Astrocyte (in vitro differentiated cells and primary cell): ENCODE measurements at places on chromosomes 12 and 14.

DNA sequence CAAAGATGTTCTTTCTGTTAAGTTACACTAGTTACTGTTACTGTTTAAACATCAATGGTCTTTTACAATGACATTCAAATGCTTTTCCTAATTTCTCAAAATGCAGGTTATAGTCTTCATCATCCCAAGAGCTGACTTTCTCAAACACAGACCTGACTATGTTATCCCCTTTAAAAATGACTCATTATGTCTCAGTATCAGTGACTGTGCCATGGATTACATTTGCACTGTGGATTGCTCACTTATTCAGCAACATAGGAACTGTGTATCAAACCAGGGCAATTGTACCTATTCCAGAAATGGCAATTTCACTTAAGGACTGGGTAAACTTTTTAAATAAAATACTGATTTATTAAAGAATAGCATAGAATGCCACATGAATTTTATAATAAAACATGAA is 630.2 kb upstream of the NOVA1 start:
- no peak for DNase-seq

- DNase-seq: no peak
These were observed 158.0 kb downstream of the PIK3C2G start for GRCh38 chr12:18419311-18419710.

DNA sequence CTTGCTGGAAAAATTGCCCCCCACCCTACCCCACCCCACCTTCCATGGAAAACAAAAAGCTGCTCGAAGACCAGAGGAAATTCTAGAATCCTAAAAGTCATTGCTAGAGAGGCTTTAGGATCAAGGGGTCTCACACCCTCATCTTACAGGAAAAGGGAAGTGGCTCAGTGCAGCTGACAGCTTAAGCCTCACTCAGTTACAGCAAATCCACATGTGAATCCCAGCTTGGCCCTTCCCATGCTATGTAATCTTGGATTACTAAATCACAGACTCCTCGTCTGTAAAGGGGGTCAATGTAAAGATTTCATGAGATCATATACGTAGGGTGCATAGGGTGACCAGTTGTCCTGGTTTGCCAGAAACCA is 25.9 kb downstream of the CMKLR1 start:
- no peak for DNase-seq

DNA sequence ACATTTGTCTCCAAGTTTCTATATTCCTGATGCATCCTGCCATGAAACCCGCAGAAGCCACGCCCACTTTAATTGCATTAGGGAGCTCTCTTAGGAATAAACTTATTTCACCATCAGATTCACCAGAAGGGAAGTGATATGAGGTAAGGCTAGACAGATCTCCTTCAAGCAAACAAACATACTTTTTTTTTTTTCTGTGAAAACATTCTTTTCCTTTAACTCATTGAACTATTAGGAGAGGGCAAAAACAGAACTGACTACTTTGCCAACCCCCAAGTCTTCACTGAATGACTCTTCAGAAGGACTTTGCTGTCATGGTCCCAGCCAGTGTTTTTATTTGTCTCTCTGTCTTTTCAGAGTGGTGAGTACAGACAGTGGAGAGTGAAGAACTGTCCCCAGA is 48.4 kb downstream of the GTF2A1 start:
- DNase-seq: no peak

DNA sequence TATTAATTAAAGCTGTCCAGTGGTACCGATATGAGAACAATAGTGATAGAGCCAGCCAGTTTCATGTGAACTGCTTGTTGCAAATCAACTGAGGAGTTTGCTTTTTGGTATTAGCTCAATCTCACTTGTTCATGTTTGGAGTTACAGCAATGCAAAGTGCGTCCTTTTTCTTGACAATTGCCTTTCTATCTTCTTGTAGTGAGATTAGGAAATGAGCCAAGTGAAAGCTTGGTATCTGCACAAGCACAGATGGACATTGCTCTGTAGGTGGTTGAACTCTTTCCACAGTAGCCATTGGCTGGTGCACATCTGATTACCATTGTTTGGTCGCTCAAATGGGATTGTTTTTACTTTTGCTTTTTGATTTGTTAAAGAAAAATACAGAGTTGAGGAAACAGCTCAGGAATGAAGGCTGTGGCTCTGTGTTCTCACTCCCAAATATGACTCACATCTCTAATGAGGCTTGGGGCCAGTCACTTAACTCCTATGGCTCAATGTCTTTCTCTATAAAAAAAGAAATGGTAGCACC is 241.4 kb downstream of the BMP4 start:
- peak; percentile 65 for DNase-seq

DNA sequence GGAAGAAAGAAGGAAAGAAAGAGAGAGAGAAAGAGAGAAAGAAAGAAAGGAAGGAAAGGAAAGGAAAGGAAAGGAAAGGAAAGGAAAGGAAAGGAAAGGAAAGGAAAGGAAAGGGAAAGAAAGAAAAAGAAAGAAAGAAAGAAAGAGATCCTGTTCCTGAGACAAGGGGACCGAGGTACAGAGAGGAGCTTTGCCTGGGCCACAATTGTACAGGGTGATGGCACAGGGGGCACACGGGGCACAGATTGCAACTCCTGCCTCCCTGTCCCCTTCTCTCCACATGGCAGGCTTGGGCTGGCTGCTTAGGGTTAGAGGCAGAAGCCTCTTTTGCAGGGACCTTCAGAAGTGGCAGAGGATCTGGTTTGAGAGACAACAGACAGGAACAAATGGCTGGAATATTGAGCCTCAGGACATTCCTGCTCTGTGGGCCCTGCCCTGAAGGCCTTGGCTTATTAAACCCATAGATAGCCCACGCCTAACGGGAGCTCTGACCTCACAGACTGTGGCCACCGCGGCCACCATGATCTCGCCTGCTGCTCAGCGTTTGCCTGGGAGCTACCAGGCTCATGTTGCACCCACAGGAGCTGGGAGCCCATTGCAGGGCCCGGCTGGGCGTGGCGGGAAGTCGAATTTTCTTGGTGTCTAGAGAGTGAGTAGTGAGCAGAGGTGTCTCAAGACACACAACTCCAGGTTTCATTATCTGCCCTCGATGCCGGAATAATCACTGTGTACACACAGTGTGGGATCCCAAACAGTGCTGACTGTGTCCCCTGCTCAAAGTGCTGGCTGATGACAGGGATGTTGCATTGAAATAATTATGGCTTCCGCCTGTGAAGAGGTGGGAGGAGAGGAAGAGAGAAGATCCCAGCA is 147.9 kb upstream of the NCOR2 start:
- DNase-seq: peak; percentile 47

- DNase-seq: peak; percentile 31
These were observed 125.7 kb upstream of the DDHD1 start for GRCh38 chr14:53278602-53279506.

GRCh38 chr14:103562179-103562428 is 353 bp downstream of the BAG5 start:
- DNase-seq: peak; percentile 28

DNA sequence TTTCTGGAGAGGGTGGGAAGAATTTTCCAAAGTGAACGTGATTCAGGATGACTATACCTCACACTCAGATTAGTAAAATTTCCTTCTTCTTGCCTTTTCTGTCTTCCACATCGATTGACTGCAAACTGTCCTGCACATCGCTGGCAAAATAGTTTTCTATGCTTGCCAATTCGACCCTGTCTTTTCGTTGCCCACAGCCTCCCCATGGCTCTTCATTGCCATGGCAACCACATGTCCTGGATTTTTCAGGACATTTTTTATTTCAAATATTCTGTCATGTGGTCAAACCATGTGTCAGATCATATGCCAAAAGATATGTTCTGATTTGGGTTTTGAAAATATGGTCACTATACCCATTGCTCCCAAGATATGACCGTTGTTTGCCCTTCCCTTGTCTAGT is 46.9 kb upstream of the OTX2 start:
- DNase-seq: no peak

DNA sequence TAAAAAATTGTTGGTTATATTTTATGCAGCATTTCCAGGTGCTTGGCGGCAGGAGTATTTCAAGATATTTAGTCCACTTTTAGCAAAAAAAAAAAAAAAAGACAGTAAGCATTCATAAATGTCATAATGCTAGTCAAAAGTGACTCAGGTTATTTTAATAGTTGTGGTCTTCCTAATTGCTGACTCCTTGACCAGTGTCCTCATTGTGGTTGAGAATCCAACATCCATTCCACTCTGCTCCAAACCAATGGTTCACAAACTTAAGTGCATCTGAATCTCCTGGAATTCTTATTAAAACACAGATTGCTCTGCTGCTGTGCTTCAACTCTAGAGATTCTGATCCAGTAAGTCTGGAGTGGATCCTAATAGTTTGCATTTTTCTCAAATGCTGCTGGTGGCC is 71.4 kb downstream of the AKAP6 start:
- peak; percentile 84 for DNase-seq

GRCh38 chr12:48978741-48979601 is 849 bp downstream of the WNT1 start:
- DNase-seq: no peak

DNA sequence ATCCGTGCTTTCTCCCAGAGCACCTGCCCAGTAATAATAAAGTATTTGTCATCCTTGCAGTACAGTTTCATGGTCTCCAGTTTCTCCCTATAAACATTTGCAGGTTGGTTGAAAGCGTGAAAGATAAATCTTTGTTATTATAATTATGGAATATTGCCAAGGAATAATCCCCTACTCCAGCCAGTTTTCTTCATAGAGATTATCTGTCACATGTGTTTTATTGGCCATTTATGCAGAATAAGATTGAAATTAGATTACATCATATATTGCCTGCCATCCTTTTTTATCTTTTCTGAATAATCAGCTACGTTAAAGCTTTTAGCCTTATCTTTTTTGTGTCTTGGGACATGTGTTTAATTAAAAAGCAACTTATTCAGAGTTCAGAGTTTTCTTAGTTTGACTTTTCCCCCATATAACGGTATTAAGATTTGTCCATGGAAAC is 168.0 kb downstream of the KICS2 start:
- DNase-seq: no peak

DNA sequence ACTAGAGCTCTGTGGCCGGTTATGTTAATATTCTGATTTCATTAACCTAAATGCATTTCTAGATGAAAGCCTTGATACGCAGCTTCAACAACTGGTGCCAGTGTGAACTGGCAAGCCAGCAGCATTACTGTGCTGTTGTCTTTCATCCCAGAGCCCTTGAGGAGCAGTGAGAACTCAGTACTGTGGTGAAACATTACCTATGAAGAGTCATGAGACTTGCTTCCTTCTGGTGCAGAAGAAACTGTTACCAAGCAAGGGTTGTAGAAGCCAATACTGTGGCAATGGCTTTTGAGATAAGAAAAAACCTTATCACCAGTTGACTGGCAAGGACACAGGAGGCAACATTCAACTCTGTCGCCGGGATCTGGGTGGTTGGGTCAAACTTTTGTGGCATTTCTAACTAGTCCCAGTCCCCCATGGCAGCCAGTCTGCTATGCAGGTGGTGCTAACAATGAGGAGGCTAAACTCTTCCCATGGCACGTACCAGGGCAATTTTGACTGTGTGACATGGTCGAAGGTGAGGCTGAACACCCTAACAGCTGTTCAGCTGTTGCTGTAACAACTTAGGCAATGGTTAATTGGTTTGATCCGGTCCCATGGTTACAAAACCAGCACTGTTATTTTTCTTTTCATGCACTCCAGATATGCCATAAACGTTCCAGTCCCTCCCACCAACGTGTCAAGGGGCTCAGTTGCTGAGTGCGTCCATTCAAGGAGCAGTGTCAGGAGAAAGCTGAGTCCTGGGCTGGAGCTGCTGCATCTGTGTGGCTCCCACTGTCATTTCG is 12.6 kb upstream of the LGALS3 start:
- DNase-seq: no peak

DNA sequence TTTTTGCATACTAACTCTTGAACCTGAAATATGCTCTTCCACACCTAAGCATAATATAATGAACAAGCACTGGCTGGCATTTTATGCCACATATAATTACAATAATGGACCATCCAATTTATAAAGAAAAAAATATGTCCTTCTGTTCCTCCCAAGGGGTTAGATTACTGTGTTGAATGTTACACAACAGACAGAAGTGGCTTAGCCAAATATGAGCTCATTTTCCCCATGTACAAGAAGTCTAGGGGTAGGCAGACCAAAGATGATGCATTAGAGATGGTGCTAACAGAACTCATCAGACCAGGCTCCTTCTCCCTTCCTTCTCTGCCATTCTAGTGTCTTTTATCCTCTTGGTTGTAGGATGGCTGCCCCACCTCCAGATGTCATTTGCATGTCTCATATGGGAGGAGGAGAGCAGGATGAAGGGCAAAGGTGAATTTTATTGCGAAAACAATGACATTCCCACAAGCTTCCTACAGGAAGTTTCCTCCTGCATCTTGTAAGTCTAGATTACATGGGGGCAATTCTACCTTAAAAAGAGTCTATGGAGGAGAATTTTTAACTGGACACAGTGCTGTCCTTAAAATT is 43.9 kb upstream of the SLC2A13 start:
- no peak for DNase-seq

DNA sequence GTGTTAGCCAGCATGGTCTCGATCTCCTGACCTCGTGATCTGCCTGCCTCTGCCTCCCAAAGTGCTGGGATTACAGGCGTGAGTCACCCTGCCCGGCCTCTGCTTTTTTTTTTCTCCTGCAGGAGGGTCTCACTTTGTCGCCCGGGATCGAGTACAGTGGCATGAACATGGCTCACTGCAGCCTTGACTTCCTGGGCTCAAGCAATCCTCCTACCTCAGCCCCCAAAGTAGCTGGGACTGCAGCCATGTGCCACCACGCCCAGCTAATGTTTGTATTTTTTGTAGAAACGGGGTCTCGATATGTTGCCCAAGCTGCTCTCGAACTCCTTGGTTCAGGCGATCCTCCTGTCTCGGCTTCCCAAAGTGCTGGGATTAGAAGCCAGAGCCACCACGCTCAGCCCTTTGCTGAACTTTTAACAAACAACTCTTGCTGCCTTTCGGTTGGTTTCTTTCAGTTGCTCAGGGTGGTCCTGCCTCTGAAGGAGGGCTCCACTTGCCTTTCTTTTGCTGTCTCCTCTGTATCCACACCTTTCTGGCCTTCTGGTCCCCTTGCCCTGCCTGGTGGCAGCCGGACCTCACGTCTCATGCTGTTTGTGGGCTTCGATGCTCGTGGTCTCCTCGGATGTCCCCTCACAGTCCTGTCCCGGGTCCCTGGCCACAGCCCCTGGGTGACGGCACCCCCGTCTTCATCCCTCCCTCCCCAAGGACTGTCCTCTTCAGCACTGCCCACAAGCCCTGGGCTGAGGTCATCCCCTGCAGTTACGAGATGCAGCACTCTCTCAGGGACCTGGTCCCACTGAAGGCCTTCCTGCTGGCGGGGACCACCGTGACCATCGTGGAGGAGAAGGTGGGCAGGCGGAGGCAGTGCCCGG is 3.8 kb upstream of the B3GNT4 start:
- DNase-seq: no peak

- peak; percentile 30 for DNase-seq
These were observed 172.7 kb downstream of the ANO6 start for GRCh38 chr12:45388545-45388944.

DNA sequence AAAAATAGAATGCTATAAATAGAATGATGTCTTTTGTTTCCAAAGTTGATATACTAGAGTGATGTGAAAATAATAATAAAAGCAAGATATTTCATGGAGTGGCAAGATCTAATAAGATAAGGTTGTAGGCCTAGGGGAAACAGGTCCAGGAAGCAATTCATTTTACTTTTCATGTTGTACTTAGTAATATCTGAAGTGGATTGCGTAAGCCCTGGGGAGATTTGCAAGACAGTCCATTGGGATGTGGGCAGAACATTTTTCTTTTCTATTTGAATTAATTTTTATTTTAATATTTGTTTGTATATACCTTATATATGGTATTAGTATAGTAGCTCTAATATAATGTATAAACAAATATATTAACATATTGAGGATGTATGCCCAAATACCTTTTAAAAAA is 7.5 kb downstream of the NUBPL start:
- no peak for DNase-seq

GRCh38 chr14:56118611-56119181 is 485 bp downstream of the PELI2 start:
- no peak for DNase-seq

GRCh38 chr12:6547987-6548386 is 7.9 kb downstream of the IFFO1 start:
- peak; percentile 88 for DNase-seq
